ENCODE measurements at places on chromosomes 2 and 18.
A peak's percentile ranks its signal among the peaks of the same experiment; 100 is the strongest.

GRCh38 chr2:28745876-28746275 is 5.8 kb upstream of the PPP1CB start:
- no peak for DNase-seq

DNA sequence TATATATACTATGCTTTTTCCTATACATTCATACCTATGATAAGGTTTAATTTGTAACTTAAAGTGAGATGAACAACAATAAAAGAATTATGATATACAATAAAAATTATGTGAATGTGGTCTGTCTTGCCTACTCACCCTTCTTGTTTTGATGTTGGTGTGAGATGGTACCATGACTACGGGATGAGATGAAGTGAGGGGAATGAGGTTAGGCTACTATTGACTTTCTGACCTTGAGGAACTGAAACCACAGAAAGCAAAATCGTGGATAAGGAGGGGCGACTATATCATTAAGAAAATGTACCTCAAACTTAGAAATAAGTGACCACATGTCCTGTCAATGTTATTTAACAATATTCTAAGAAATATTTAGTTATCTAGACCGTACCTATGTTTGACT is 103.9 kb upstream of the PPP1CB start:
- DNase-seq = no peak

- peak; percentile 37 for DNase-seq
Observed at GRCh38 chr2:176170602-176171305, 13.6 kb downstream of the HOXD3 start.

- DNase-seq = peak; percentile 78
Observed at GRCh38 chr18:8696749-8697211, 8.6 kb upstream of the MTCL1 start.

GRCh38 chr2:72895759-72896281 is 8.6 kb downstream of the SPR start:
- DNase-seq = no peak

DNA sequence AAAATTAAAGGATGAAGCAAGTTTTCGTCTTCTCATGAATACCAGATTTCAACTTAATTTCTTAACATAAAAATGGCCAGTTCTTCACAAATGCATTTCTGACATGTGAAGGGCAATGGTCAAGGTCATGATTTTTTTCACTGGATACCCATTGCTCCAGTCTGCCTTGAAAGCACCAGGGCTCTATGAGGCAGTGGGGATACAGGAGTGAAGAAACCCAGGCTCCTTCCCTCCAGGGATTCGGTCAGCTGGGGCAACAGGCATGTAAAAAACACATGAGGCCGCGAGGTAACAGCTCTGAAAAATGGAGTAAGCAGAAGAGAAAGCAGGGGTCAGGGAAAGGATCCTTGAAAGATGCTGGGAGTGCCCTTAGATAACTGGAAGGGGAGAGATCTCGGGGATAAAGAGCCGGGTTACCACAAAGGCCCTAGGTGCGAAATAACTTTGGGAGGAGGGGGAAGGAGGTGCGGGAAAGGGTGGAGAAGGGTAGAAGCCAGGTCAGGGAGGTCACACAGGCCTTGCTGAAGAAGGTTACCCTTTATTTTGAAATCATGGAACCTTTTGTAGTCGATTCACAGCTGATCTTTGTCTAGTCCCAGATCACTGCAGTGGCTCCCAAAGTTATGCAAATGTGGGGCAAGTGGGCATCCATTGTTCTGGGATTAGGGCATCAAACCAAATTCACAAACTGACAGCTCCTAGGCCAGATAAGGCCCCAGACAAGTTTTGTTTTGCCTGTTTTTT is 5.2 kb upstream of the SPRED2 start:
- no peak for DNase-seq

GRCh38 chr2:74181739-74182138 is 3.1 kb upstream of the MOB1A start:
- no peak for DNase-seq

GRCh38 chr18:67935638-67936037 is 419.1 kb upstream of the DSEL start:
- DNase-seq = no peak

GRCh38 chr2:60899892-60900249 is 18.5 kb downstream of the REL start:
- no peak for DNase-seq

DNA sequence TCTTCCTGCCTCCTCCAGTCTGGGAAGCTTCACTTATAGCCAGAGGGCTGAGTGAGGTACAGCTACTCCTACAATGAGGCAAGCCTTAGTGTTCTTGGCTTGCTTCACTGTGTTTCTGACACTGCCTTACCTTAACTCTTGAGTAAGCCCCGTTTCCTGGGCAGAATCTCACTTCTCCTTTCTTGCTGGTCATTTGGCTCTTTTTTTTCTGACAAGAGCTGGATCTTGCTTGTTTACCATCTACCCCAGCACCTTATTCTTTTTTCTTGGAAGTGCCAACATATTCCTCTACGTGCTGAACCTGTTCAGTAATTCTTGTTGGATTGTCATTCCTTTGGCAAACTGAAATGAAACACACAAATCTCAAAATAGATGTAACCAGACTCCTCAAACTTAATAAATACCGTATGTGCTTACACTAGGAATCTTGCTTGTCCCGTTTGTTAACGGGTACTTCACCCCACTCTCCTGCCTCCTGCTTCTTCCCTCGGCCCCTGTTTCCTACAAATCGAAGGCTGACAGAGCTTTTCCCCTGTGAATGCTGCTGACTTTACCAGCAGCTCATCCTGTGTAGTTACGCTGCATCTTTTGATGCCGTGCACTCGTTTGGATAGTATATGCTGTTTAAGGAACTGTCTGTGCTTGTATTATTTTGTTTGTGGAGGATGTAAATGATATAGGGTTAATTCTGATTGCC is 132.2 kb downstream of the FMNL2 start:
- DNase-seq = no peak

DNA sequence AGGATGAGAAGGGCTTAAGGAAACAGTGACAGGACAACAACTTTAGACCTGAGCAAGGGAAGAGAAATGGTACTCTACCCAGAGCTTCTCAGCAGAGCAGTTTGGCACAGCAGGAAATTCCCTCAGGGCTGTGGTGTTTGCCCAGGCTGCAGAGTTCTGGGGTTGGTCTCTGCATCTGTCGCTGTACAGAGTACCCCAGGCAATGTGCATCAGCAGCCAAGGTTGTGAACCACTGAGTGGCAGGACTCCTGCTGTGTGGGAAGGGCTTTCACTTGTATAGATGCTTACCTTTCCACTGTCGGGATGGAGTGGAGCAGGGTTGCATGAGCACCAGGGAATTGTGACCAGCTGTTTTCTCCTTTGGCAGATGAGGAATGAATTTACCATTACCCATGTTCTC is 21.2 kb downstream of the STAMBP start:
- DNase-seq = no peak

DNA sequence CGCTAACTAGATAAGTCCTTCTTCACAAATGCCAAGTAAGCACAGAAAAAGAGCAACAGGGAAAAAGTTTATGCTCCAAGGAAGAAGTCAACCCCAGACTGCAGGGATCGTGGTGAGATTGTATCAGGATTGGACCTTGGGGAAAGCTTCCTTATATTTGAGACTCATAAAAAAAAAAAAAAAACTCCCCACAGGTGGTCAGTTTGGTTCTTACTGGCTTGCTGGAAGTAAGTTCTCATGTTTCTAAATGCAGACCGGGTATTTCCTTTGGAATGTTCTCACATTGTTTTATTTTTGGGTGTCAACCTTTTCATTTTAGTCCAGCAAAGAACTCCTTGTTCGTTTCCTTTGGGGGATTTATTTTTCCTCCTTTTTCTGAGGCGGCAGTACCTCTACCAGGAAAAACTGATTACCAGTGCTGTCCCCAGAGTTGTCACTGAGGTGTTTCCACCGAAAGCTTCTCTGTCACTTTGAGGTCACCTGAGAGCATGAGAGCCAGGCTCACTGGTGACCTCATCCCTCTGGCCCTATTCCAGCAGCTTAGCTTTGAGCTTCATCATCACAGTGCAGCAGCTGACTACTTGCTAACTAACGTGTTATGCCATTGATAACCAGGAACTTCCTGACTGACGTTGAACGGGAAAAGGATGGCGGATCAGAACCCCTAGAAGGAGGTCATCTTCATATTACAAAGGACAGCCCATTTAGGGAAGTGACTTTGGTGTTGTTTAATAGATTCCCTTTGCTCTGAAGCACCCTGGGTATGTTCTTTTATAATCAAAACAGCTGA is 16.8 kb upstream of the ATP8B1 start:
- DNase-seq = peak; percentile 75

DNA sequence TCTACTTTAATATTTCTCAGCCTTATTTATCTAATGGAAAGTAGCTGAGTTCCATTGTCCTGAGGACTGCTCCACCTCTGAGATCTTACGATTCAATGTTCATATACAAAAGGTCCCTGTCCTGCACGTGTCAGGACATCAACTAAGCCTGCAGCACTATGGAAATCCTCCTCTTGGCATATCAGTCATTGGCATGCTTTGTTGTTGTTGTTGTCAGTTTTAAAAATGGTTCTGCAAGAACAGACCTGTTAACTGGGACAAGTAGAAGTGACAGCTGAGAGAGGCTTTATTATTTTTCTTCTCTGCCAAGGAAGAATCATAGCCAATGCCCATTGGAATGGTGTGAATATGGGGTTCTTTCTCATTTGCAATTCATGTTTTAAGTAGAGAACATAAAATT is 450.1 kb upstream of the PKDCC start:
- DNase-seq = no peak

- DNase-seq = no peak
Observed at GRCh38 chr2:1045109-1045508, 94.5 kb downstream of the SNTG2 start.

GRCh38 chr2:183195397-183195796 is 71.2 kb downstream of the NUP35 start:
- DNase-seq = no peak

DNA sequence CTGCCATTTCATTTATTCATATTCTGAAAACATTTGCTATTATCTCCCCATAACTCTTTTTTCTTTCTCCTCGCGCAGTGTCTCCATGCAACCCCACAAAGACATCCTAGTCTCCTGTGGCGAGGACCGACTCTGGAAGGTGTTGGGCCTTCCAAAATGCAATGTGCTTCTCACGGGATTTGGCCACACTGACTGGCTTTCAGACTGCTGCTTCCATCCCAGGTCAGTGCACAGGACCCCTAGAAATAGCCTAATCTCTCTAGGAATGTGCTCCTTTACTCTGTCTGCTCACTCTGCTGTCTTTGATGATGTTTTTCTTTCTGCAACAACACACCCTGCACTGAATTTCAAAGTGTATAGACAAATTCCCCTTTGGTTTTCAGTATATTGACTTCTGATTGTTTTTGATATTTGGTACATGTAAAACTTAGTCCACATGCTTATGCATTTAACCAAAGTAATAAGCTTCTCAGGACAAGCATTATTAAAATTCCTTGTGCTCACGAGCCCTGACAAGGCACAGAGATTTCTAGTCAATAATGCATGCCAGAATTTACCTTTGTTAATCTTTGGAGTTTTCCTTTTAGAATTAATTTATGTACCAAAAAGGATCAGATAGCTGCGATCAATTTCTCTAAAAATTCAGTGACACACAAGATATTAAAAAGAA is 548.3 kb upstream of the VWC2L start:
- no peak for DNase-seq

- peak; percentile 57 for DNase-seq
Observed at GRCh38 chr2:172429301-172429968, 2.0 kb downstream of the ITGA6 start.

- no peak for DNase-seq
Observed at GRCh38 chr2:192377173-192377572, 182.4 kb upstream of the TMEFF2 start.

DNA sequence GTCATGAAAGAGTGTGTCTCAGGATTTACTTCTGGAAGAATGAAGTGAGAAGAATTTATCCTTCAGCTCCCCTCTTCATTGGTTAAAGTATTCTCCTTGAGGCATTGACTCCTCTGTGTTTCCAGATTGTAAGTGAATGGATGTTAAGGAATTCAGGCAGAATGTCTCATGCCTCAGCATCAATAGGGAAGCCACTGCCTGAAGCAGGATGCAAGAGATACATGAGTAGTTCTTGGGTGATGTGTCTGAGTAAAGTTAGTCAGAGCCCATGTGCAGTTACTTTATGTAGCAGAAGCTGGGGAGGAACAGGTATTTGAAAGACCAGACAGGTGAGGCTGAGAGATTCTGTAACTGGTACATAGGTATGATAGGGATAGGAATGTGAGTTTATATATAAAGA is 34.0 kb upstream of the TMEFF2 start:
- peak; percentile 48 for DNase-seq
